ENCODE measurements at places on chromosomes 4 and X. TPM values are rescaled to one million over a fixed set of nuclear protein-coding genes. Genes with fewer than 3 reads are reported as not detected.

GRCh38 chrX:49799828-49800227 is 29.3 kb upstream of the PAGE4 start:
- DNase-seq: no peak
- H3K27me3 ChIP-seq: peaks cover 2% of the 10 kb centered on the region
- H3K36me3 ChIP-seq: no peaks in the 10 kb centered on the region
- no peaks in the 10 kb centered on the region for H3K4me1 ChIP-seq

DNA sequence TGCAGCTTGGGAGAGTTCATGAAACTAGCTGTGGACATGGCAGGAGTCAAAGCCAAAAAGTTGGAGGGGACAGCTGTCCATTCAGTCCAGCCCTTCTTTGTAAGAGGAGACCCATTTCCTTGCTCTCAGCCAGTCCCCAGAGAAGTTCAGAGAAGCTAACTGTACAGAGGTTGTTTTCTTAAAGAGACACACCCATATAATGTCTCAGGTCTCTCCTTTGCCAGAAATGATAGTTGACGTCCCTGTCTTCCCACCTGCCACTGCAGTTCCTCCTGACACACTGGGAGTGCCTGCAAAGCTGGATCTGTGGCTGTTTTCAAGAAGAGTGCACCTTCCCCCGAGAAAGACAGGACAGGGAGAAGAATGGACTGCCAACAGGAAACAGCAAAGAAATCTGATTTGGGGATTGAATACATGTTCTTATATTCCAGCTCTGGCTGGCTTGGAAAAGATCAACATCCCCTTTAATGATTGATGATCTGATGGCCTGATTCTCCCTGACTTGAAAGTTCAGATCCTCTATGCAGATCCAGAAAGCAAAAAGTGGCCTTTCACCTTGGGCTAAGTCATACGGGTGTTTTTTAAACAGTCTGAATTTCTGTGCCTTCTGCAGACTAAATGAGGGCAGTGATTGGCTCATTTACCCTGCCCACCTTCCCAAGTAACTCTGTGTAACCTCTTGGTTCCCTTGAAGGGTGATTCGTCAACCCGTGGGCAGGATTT is 87.2 kb downstream of the MAOA start:
- H3K4me1 ChIP-seq: no peaks in the 10 kb centered on the region
- no peak overlapping the region for H3K4me3 ChIP-seq
- no peaks in the 10 kb centered on the region for H3K36me3 ChIP-seq
- H3K27ac ChIP-seq: no peak overlapping the region

DNA sequence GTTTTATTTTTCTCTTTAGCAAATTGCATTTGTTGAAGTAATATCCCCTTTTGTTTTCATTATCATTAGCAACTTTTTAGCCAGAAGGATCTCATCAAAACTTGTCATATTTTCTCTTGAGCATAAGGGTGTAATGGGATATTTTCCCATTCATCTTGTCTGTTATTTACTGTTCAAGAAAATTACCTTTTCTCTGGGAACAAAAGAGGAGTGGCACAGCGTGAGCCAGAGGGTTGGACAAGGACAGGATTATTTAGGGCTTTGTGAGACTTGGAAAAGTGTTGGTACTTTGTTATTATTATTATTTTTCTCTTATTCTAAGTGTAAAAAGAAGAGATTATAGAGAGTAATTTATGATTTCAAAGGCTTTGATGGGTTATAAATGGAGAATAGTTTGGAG is 135.9 kb downstream of the PRKX start:
- H3K4me1 ChIP-seq: no peaks in the 10 kb centered on the region
- H3K27ac ChIP-seq: no peak overlapping the region
- no peak for DNase-seq
- no peaks in the 10 kb centered on the region for H3K36me3 ChIP-seq
- H3K27me3 ChIP-seq: peaks cover 2% of the 10 kb centered on the region
- H3K4me3 ChIP-seq: no peak overlapping the region

Gene GYG2
- not detected for total RNA-seq

Gene PRKG2
- 1.2 TPM for total RNA-seq

Gene UGT8
- 0.17 TPM for total RNA-seq

DNA sequence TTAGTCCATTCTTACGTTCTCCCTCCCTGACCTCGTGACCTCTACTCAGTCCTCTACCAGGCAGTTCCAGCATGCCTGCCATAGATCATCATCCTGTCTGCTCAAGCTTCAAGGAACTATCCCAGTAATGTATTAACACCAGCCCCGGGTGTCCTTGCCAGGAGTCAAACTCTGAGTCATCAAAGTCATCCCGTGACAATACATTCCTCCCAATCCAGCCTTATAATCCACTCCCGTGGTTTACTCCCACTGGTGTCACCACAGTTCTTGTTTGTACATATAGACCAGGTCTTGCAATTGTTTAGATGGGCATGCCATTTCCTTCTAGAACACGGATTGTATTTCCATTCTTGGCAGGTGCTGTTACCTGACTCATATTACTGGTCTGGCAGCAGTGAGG is 68.7 kb upstream of the TAB3 start:
- H3K27ac ChIP-seq: no peak overlapping the region
- no peaks in the 10 kb centered on the region for H3K36me3 ChIP-seq
- no peaks in the 10 kb centered on the region for H3K27me3 ChIP-seq
- H3K4me1 ChIP-seq: no peaks in the 10 kb centered on the region

DNA sequence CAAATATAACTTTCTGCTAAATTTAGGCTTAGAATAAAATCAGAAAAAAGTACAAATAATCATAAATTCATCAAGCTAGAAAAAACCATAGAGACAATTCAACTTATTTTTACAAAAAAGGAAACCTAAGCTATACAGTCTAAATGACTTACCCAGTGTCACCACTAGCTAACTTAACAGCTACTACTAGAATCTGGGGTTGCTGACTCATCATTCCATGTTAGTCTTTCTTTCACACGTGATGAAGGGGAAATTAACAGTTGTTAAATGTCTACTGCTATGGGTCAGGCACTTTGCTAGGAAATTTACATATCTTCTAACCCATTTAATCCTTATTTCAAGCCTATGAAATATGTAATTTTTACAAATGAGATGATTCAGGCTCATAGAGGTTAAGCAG is 349.3 kb upstream of the GALNT7 start:
- DNase-seq: no peak
- no peaks in the 10 kb centered on the region for H3K27me3 ChIP-seq

Gene TLR6
- total RNA-seq: 5.9 TPM

- no peaks in the 10 kb centered on the region for H3K27me3 ChIP-seq
- H3K4me3 ChIP-seq: no peak overlapping the region
- H3K36me3 ChIP-seq: peaks cover 33% of the 10 kb centered on the region
- peaks cover 12% of the 10 kb centered on the region for H3K4me1 ChIP-seq
- DNase-seq: no peak
- no peak overlapping the region for H3K27ac ChIP-seq
Measured at GRCh38 chr4:13597141-13597540, 30.4 kb downstream of the BOD1L1 start.

DNA sequence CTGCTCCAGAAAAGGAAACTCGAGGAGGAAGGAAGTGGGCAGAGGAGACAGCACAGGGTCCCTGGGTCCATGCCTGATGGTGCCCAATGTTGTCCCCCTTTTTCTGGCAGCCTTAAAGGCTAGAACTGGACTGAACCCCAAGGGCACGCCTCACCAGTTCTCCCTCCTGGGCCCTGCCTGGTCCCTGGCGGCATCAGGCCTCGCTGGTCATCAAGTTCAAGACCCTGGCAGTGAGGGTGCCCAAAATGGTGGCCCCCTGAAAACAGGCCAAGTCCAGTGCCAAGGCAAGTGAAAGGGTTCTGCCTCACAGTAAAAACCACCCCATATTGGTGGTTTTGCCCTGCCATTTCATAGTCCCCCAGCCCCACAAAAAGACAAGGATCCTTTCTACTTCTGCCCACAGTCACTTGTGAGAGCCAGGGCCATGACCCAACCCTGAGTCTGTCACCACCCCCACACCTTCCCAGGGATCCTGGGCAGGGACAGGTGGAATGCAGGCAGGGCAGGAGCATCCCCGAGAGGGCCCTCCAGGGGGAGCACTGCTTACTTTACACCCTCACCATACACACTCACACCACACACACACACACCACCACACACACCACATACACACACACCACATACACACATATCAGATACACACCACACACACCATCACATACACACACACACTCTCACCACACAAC is 107.6 kb downstream of the DCTD start:
- H3K4me3 ChIP-seq: peak overlapping the region; percentile 62
- peaks cover 6% of the 10 kb centered on the region for H3K27me3 ChIP-seq
- peaks cover 15% of the 10 kb centered on the region for H3K4me1 ChIP-seq
- no peak for DNase-seq
- H3K27ac ChIP-seq: peak overlapping the region; percentile 85

- no peaks in the 10 kb centered on the region for H3K4me1 ChIP-seq
- H3K4me3 ChIP-seq: no peak overlapping the region
- no peak for DNase-seq
- H3K27me3 ChIP-seq: no peaks in the 10 kb centered on the region
- H3K27ac ChIP-seq: no peak overlapping the region
- no peaks in the 10 kb centered on the region for H3K36me3 ChIP-seq
Measured at GRCh38 chr4:45527160-45527559, 596.7 kb downstream of the GABRG1 start.

Data from activated naive CD8-positive, alpha-beta T cell treated with anti-CD3 and anti-CD28 coated beads, Interleukin-2, amount 10 ng/mL, durations not matched to agents 7 days and 5 days (primary cell).